Stimulated activated CD4-positive, alpha-beta T cell treated with anti-CD3 and anti-CD28 coated beads, Interleukin-15, amount 100 ng/mL, for 1 hour (primary cell): ENCODE measurements at places on chromosomes 2 and 18.

DNA sequence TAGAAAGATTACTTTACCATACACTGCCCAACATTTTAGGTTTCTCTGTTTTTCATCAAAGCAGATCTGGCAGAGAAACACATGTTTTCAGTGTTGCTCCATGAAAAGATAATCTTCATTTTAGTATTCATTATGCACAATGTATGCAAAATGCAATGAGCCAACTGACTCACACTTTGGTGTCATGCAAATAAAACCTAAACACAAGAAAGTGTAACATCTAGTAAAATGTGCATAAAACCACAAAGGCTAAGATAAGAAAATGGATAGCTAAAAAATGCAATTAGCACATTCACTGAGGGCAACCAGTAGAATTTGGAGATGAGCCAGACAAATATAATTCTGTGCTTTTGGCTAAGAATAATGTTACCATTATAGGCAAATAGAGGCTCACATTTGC, 203.5 kb upstream of the UBE2E3 start:
- DNase-seq = no peak

GRCh38 chr2:96895746-96896651, 26.1 kb upstream of the SEMA4C start:
- no peak for DNase-seq

DNA sequence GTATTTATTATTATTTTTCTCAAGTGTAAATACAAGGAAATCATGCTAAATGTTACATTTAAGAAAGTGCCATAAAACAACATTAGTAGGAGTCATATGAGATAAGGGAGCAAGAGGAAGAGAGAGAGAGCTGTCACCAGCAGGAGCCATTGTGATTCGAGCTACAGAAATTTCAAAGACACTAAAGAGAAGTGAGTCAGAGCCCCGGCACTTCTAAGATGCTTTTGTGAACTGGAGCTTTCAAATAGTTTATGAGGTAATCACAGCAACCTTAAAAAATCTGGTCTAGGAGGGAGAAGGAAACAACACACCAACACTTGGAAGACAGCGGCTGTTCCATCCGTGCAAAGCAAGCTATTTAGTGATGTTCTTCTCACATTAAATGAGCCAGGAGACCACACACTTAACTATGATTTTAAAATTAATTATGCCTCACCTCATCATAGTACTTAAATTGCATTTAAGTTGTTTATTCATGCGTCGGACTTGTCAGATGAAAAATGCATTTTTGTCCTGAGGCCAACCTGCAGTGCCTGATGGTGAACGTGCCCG, 382.7 kb upstream of the SALL3 start:
- DNase-seq = no peak

GRCh38 chr2:71938659-71939587, 208.7 kb downstream of the CYP26B1 start:
- DNase-seq = no peak

DNA sequence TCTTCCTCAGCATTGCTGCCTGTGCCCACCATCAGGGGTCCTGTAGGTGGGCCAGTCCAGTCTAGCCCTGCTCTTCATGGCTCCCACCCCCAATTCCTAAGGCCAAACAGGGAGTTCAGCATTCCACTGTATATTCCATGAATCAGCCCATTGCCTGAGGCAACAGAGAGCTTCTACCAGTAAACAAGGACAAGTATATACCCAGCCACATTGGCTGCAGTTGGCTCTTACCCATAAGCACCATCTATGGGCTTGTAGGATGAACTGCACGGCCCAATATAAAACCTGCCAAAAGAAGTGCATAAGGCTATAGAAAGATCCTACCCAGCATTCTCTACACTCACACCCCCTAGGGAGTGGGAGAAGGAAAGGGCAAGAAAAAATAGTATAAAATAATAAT, 95.1 kb upstream of the SALL3 start:
- no peak for DNase-seq

DNA sequence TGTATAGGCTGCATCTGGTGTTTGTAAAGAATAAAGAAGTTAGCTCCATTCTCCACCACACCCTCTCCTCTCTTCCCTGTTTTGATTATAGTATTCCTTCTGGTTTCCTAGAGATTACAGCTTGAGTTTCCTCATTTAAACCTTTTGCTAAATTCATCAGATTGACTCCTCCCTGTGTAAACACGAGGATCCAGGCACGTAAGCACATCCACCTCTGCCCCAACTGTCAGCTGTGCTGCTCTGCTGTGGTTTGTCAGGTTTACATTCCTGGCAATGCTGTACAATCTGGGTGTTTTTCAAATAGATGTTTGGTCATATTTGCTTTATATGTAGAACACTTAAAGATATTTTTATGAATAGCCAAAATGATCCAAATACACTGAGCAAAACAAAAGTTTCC, 302.8 kb downstream of the PTGR3 start:
- DNase-seq = no peak

GRCh38 chr2:71282493-71282892, 49.1 kb upstream of the ZNF638 start:
- DNase-seq = no peak

- no peak for DNase-seq
These were observed 286.5 kb downstream of the LPIN1 start for GRCh38 chr2:12032975-12033374.

DNA sequence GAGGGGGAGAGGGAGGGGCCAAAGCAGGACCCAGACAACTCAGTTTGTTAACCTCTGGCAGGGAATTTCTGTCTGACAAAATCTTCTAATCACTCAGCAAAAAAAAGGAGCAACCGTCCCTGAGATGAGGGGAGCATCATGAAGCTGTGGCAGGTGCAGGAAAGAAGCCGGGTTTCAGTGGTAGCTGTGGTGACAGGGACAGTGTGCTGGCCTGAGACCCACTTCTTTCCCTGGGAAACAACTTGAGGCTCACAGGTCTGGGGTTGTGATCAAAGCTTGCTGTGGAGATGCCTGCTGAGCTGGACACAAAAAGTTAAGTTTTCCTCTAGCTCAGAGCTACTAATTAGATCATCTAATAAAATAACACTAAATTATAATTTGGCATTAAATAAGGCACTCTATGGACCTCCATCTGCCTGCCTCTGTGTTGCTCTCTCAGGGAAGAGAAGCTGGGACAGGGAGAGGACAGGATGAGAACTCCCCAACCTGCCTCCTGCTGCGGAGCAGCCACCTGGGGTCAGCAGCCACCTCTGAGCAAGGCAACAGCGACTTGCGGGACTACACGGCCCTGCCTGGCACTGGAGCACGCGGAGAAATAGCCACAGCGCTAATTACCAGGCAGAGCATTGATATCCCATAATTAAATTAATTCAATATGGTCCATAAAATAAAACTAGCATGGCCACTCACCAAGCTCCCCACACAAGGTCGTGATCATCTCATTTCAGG, 104.6 kb upstream of the TEX51 start:
- DNase-seq = no peak

DNA sequence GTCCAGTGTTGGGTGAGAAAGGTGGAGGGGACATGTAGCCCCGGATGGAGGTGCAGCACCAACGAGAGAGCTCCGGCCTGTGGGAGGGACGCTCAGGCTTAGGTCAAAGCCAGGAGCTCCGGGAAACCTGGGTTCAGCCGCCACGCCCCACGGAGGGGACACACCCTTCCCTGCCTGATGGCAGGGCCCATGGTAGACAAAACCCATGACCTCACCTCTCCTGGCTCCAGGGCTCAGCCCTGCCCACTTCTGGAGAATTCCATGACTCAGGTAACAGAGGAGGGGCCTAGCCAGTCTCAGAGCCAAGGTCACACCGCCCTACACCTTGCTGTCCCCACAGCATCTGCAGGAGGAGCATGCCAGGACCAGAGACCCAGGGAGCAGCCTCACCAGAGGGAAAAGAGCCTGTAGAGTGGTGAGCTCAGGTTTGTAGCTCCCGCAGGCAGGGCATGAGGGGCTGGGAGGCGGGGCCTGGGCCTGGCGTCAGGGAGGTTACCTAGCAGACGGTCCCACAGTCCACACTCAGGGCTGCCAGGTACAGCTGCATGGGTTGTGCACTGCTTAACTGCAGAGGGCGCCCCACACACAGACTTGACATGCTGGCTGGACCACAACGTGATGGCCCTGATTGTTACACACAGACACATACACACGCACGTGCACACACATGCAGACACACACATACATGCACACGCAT, 70.8 kb upstream of the SMAD7 start:
- DNase-seq = peak; percentile 17

DNA sequence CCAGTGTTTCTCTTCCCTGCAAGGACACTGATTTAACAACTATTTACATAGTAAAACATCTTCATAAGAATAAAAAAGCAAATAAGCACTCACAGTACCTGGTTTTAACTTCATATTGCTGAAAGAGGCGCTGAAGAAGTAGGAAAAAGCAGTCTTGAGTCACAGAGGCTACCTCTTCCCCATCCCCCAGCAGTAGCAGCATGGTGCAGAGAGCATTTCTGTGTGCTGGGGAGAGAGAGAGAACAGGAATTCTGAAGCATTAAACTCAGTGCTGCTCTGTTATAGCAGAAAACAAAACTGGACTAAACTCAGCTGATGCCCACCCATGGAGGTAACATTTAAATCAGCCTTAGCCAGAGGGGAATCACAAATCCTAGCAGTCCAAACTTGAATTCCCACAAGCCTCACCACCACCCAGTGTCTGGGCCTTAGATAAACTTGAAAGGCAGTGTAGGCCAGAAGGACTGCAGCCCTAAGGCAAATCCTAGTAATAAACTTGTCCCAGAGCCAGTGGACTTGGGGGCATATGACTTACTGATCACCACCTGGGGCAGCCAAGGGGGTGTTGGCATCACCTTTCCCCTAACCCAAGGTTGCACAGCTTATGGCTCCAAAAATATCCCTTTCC, 321.8 kb upstream of the CWC22 start:
- no peak for DNase-seq

DNA sequence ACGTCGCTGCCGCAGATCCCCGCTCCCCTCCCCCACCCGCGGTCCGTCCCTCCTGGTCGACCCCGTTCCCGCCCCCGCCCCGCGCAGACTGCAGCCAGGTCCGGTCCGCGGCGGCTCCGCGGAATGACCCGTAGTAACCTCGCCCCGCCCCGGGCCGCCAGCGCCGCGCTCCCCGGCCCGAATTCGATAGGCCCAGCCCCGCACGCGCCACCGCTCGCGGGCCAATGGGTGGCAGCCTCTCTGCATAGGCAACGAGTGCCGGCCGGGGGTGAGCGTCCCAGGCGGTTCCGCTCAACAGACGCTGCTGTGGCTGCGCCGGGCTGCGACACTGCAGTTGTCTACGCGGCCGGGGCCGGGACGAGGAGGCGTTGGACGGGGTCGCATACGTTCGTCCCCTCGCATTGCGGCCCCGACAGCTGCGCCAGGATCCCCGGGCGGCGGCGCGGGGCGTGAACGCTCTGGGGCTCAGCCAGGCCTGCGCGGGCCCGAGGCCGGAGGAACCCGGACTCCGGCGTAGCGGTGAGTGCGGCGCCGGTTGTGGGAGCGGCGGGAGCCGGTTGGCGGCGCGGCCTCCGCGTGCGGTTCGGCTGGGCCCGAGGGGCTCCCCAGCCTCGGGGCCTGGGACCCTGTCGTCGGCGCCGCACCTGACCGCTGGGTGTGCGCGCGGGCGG, at the start of gene ACSL3:
Gene ACSL3, plus strand, starts transcription at position 297 of the 671 bp plus-strand sequence. CDS start 47,737 bp downstream, outside the sequence.
- peak; percentile 82 for DNase-seq
